NCI-H2171 treated with DMSO at 0.1 percent for 48 hours (cell line): ENCODE measurements at places on chromosomes 5 and 9.

- no peak for DNase-seq
These were observed 163.9 kb downstream of the ARHGEF28 start for GRCh38 chr5:73789851-73790281.

GRCh38 chr5:106634375-106634774 is 1036.4 kb downstream of the EFNA5 start:
- DNase-seq, result no peak

DNA sequence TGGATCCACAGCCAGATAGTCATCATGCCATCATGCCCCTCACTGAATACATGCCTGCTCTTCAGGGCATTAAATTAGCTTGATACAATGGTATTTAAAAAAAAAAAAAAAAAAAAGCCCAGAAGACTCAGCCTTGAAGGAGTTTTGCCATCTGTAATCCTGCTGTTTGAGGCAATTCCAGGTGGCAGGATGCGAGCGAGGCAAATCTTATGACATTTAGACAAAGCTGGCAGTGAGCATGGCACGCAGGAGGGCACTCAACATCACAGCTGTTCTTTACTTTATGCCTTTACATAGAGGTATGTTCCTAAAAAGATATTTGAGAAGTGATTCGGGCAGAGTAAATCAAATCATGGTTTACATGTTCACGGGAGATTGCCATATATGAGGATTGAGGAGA is 692.0 kb upstream of the DMAC1 start:
- DNase-seq, result peak; percentile 68

GRCh38 chr5:61363401-61364114 is 31.5 kb downstream of the ZSWIM6 start:
- DNase-seq, result no peak

DNA sequence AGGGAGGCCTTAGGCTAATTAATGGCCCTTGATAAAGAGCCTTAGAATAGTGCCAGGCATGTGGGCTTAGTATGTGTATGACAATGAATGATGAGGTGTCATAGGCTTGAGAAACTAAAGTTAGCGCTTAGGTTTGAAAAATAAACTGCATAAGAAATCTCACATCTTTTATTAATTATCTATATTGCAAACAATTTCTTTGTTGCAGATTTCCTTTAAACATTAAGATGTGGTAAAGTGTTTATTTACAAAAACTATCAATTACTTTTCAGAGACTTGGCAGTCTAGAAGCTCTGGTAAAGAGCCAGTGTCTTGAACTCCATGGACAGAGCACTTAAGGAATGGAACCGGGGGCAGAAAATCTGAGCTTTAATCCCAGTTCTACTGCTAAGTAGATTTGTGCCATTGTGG is 23.1 kb downstream of the MAP1B start:
- no peak for DNase-seq

GRCh38 chr5:177189965-177190364 is 56.4 kb downstream of the NSD1 start:
- DNase-seq, result no peak

GRCh38 chr5:93572101-93572607 is 8.9 kb downstream of the NR2F1-AS1 start:
- DNase-seq, result no peak

GRCh38 chr9:115362640-115363039 is 244.7 kb upstream of the TNC start:
- peak; percentile 62 for DNase-seq

DNA sequence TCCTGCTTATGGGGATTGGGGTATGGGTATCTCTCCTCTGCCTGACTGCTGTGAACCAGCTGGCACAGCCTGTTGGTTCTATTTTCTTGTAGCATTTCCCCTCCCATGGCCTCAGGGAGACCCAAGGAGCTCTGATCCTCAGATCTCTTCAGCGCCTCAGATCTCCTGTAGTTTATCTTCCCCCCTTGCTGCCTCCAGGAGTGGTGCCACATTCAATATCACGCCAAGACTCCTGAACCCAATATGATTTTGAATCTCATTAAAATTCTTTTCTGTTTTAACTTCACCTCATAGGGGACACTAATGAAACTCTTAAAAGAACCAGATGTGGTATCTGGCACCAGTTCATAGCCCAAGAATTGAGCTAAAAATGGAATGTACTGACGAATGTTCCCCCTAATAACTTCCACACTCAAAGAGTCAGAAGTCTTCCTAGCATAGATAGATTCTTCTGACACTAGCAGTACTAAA is 59.6 kb upstream of the LIFR start:
- DNase-seq, result no peak

DNA sequence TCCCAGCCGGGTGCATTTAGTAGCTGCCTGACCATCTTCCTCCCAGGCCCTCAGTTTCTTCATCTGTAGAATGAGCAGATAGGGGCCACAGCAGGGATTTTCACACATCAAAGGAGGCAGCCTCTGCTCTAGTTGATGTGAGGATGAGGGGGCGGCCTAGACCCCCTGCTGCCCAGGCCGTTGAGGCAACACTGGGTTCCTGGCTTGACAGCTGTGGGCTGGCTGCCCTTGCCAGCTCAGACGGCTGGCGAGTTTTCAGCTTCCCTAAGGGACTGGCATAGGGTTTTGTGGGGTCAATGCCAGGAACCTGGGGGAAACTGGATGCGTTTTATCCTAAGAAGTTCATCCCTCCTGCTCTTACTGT is 49.6 kb downstream of the NDST1 start:
- no peak for DNase-seq

GRCh38 chr5:167785106-167785505 is 506.3 kb upstream of the WWC1 start:
- no peak for DNase-seq

- no peak for DNase-seq
These were observed 56.4 kb downstream of the PFDN1 start for GRCh38 chr5:140246378-140247122.

DNA sequence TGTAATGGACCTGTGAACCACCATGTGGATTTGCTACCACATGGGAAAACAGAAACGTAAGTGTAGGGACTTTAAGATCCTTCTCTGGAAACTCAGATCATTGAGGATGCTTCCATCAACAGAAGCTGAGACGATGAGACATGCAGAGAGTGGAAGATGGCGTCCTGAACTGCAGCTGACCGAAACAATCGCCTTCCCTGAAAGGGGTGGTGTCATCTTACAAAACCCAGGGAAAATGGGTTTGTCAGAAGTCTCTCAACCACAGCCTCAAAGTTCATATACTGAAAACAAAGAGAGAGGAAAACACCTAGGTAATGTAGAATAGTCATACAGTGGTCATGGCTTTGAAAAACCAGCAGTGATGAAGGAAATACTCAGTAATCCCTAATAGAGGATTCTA is 6.6 kb upstream of the PTPN3 start:
- DNase-seq, result no peak

DNA sequence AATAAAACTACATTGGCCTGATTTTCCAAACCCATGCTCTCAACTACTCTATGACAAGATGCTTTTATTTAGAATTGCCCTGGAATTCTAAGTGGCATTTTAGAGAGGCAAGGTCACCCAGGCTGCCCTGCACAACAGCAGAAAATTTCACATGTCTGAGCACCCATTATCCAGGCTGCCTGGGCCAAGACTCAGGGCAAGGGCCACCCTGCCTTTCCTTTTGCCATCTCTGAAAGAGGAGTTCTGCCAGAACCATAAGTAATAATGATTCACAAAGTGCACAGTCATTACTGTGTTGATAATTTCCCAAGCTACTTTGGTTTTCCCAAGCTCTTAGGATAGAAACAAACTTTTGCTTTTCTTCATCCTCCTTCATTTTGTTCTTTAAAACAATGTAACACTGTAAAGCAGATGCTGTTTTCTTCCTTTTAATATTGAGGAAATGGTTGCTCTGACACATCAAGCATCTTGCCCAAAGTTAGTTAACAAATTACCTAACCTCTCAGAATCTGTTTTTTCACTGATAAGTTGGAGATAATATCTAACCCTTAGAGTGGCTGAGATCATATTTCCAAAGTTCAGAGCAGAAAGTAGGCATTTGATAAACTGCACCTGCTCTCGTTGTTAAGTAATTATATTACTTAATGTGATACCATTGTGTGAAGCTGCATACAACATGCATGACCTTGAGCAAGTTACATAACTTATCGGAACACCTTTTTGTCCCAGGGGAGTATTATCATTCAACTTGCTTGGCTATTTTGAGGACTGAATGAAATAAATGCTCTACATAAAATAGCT is 325.6 kb downstream of the PRELID2 start:
- DNase-seq, result no peak

DNA sequence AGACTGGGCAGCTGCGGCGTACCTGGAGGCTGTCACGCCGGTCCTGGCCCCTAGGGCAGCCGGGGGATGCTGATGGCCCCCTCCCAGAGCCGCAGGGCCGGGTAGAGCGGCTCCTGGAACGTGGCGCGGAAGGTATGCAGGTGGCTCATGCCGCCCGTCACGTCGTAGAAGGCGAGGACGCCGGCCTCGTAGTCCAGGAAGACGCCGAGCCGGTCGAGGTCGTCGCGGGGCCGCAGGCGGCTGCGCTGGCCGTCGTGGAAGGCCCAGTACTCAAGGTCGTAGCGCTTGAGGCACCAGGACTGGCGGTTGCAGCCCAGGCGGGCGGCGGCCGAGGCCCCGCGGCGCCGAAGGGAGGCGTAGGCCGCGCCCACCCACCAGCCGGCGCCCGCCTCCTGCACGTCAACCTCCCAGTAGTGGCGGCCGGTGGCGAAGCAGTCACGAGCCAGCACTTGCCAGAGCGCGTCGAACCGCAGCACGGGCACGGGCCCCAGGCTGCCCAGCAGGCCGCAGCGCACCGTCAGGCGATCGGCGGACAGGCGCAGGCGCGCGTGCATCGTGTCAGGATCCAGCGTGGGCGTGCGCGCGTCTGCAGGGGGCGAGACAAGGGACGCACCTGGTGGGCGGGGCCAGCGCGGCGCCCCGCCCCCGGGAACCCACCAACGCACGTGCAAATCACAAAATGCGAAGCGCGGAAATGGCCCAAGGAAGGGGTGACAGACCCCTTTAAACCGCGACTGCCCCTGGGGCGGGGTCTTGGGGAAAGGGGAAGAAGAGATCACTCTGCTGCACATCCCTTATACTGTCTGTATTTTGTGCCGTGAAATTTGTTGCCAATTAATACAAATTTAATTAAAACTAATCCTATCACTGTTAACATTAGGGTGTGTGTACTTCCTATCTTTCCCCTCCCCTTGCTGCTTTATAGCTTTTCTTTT is 31.2 kb downstream of the NANS start:
- DNase-seq, result no peak

GRCh38 chr9:113935677-113936380 is 59.7 kb downstream of the ZNF618 start:
- DNase-seq, result no peak

DNA sequence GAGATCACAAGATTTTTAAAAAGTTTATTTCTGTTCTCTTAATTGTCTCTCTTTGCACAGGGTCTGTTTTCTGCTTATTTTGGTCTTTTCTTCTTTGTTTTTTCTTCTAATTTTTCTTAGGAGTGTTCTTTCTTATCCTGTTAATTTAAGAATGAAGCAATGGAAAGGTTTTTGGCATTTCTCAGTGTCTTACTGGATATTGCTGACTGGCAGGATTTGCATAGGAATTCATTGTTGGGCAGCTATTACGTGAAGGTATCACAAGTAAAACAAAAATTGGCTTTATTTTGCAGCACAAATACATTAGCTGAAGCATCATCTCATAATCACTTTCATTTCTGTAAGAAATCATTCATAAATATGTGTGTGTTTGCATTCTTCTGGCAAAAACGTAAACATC is 566.9 kb upstream of the CDH6 start:
- DNase-seq, result no peak

DNA sequence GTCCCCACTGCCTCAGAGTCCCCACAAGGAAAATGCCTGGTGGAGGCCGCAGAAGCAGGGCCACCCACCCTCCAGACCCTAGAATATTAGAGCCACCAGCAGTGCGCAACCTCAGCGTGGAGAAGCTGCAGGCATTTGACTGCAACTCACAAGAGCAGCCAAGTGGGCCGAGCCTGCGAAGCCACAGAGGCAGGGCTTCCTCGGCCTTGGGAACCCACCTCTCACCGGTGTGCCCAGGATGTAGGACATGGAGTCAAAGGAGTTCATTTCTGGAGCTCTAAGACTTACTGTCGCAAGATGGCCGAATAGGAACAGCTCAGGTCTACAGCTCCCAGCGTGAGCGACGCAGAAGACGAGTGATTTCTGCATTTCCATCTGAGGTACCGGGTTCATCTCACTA is 397.9 kb upstream of the PIK3R1 start:
- DNase-seq, result no peak

DNA sequence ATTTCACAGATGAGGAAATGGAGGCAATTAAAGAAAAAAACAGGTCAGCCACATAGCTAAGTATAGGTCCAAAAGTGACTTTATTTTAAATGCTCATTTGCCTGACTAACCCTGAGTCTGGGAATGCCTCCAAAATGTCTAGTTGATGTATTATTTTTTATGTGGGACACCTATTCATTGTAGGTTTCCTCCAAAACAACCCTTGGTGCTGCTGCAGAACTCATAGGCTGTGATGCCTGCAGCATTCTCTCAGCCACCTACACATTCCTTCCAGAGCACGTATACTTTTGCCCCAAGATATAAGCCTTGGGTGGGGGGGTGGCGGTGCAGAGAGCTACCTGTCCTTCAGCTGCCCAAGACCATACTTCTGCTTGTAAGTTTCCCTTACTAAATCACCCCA is 77.4 kb downstream of the MSX2 start:
- DNase-seq, result no peak

DNA sequence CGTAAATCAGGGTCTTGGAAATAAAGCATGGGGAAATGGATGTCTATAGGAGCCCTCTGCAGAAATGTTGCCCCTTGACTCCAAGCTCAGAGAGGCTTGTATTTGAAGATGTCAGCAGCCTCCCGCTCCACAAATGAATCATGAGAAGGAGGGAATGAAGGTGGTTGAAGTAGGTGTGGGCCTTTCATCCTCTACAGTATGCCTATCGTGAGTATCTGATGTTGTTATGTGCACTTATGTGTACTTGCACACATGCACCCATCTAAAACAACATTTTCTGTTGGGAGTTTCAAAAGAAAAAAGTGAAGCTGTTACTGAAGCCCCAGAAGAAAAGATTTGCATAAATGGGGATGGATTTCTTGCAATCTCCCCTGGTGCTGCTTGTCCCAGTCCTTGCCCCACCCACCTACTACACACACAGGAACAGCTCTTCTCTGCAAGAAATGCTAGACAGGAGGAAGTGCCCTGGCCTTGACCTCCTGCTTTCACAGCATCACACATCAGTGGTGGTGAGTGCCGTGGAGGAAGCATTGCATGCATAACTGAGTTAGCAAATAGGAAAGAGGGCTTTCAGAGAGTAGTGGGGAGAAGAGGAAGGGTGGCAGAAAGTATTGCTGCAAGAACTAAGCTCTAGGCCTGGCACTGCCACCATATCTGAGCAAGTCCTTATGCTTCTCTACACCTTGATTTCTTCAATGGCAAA is 156.1 kb downstream of the SNX18 start:
- no peak for DNase-seq

- peak; percentile 65 for DNase-seq
These were observed 118.8 kb downstream of the GLIS3 start for GRCh38 chr9:4180907-4181605.

DNA sequence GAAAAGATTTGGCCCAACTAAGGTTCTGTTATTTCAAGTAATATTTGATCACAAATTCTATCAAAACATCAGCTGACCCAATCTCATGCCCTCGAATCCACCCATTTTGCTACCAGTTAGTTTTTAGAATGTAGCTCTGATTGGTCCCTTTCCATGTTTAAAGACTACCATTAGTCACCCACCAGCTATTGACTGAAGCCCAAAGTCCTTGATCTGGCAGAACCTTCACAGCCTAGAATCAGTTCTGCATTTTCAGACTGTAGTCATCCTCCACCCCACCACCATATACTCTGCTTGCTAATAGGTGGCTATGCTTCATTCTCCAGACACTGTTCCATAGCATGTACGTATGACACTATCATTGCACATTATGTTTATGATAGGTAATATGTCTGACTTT is 182.2 kb upstream of the TARS1 start:
- DNase-seq, result no peak
